ENCODE measurements at places on chromosomes 1 and 21.

DNA sequence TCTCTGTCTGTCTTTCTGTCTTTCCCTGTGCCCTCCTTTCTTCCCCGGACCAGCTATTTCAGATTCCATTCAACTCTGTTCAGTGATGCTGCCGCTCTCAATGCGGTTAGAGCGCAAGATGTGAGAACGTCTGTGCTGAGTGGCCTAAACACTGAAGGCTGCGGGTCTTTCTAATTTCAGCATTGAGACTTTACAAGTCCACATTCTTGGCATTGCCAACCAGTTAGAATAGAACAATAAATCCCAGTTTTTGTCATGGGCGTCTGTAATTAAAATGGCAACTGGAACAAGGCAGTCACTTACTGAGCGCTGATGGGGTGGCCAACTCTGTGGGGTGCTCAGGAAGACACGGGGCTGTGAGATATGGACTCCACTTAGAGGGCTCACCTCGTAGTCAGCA, 112.8 kb downstream of the DHRS3 start:
- DNase-seq = no peak

DNA sequence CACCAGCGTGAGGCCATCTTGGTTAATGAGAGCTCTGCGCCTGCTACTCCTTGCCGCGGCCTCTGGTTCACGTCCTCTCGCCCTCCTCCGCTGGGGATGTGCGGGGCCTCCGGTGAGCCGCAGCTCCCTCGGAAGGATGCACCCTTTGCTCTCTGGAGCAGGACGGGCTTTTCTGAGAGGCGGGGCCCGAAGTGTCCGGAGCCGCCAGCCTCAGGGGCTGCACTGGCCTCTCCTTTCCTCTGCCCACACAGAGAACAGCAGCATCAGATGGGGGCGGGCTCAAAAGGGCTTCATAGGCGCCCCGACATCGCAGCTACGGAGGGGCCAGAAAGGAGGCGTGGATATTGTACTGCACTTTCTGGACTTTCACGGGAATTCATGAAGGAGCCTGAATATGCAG, 284.7 kb downstream of the CAMTA1 start:
- no peak for DNase-seq

DNA sequence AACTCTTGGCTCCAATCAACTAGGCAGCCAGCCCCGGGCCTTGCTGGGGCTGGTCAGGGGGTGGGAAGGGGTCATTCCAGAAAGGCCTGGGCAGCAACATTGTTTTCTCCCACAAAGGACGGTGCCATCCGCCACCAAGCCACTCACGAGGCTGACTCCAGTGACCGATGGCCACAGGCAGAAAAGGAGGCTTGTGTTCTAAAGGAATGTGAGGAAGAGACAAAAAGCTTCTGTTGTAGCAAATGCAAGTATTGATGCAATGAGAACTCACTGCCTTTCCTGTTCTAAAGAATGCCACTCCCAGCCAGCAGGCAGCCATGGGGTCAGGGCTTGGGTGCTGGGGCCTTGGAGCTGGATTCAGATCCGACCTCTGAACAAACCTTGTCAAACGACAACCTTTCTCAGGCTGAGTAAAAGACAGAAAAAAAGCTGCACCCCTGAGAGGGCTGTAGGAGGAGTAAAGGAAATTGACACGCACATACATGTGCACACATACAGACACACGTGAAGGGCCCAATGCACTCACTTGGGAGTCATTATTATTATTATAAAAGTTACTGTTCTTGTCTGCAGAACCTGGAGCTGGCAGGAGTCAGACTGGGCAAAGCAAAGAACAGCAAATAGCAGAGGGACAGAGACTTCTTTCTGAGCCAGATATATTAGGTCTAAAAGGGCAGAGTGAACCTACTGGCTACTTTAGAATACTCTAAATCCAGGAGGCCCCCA, 13.9 kb upstream of the PRMT2 start:
- peak; percentile 16 for DNase-seq

DNA sequence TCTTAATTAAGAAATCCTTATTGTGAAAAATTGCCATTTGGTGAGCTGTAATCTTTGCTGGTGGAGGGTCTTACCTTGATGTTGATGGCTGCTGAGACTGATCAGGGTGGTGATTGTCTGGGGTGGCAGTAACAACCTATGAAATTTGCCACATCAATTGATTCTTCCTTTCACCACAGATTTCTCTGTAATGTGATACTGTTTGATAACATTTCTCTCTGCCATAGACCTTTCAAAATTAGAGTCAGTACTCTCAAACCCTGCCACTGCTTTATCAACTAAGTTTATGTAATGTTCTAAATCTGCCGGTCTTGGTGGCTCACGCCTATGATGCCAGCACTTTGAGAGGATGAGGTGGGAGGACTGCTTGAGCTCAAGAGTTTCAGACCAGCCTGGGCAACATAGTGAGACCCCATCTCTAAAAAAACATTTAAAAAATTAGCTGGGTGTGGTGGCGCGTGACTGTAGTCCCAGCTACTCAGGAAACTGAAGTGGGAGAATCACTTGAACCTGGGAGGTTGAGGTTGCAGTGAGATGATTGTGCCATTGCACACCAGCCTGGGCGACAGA, 5.0 kb downstream of the KPNA6 start:
- no peak for DNase-seq

DNA sequence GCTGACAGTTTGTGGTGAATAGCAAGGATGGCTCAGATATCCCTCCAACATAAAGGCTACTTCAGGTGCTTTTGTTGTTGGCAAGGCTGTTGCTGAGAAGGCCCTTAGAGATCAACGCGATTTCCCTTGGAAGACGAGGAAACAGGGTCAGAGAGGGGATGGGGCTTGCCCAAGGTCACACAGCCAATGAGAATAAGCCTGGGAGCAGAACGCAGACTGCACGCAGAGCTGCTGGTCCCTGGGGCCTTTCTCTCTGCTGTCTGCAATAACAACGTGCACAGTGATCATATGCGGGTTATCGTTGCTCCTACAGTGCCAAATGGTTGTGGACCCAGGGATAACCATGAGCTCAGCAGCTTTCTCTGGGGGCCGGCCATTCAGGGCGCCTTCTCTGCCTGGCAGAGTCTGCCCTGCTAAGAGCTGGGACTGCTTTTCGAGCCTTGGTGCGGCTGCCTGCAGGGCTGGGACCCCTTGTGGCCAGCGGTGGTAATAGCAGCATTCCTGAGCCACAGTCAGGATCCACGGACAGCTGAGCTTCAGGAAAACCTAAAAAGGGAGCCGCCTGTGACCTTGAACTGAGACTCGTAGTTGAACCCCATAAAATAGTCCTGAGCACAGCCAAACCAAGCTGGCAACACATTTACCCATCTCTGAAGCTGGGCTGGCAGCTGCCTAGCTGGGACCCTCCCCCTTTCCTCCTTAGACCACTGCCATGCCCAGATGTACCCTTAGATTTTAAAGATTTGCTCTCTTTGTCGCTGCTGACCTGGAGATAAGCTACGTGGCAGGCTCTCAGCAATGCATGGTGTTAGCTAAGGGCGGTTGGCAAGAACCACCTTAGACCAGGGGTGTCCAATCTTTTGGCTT, 39.8 kb downstream of the HTR6 start:
- DNase-seq = peak; percentile 34

DNA sequence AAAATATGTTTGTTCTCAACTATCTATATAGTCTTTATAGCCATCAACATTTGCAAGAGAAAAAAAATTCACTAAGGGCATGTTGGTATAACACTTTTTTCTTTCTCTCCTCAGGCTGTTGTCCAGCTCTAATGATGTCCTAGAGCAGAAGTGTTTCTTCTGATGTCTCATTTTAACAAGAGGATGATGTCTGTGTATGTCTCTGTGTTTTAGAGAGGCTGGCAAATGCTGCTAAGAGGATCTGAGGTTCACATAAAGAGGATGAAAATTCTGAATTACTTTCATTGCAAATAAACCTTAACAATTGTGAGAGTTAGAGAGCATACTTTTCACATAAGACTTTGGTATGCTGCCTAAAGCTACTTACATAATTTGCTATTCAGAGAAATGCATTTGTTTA, 2.6 kb upstream of the BRINP3 start:
- no peak for DNase-seq
